ENCODE measurements at places on chromosomes 3 and 15.

DNA sequence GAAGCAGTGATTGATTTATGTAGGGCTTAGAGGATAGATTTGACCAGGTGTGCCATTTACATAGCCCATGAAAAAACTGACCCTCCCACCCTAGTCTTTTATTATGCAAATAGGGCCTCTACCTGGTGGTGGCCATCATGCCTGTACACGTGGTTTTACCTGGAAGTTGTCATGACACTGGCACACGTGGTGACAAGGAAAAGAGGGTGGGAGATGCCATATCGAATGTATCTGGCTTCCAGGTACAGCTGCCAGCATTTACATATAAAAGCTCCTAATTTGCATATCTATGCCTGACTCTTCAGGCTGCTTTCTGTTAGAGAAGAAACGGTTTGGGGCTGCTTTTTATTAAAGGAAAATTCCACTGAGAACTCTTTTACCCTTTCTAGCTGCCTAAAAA lies 35.0 kb upstream of the DNAJC13 start:
- no peak for DNase-seq

GRCh38 chr3:127772827-127773751 lies 49.2 kb downstream of the MGLL start:
- no peak for DNase-seq

GRCh38 chr3:136885357-136886213 lies 23.6 kb downstream of the NCK1 start:
- no peak for DNase-seq

DNA sequence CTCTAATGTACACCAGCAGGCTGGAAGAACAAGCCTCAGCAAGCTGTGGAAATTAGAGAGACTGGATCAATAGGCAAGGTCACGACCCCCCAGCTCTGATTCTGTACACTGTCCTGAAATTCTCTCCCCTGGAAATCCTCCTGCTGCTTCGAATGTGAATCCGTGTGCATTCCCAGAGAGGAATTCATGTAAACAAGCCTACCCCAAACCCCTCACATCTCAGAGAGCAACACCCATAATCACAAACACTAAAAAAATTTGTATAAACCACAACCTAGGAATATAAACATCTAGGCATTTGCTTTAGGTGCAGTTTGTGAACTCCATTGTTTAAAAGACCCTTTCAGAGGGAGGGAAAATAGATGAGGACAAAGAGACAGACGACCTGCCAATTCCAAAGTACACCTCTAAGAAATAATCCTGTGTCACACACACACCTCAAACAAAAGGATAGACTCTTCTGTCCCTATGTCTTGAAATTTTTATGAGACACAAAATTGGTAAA lies 325.2 kb downstream of the WDR72 start:
- DNase-seq, result no peak

- no peak for DNase-seq
Observed at GRCh38 chr3:115785782-115786181, 162.5 kb downstream of the GAP43 start.

GRCh38 chr3:149077628-149078027 lies 8.7 kb downstream of the HLTF start:
- DNase-seq, result no peak

DNA sequence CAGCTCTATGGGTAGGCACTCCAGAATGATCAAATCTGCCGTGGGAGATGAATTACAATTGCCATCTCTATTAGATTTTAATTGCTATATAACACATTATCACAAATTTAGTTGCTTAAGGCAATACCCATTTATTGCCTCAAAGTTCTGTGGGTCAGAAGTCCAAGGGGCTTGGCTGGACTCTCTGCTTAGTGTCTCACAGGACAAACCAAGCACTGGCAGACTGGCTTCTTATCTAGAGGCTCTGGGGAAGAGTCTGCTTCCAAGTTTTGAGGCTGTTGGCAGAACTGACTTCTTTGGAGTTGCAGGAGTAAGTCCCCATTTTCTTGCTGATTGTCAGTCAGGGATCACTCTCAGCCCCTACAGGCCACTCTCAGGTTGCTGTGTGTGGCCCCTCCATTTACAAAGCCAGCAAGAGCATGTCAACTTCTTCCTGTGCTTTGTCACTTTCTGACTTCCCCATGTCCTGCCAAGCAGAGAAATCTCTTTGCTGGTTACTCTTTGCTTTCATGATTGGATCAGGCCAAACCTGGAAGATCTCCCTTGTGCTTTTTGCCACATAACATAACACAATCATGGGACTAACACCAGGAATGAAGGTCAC lies 93.5 kb upstream of the PRICKLE2 start:
- no peak for DNase-seq

- DNase-seq, result no peak
Observed at GRCh38 chr3:105700575-105700974, 168.2 kb downstream of the CBLB start.

DNA sequence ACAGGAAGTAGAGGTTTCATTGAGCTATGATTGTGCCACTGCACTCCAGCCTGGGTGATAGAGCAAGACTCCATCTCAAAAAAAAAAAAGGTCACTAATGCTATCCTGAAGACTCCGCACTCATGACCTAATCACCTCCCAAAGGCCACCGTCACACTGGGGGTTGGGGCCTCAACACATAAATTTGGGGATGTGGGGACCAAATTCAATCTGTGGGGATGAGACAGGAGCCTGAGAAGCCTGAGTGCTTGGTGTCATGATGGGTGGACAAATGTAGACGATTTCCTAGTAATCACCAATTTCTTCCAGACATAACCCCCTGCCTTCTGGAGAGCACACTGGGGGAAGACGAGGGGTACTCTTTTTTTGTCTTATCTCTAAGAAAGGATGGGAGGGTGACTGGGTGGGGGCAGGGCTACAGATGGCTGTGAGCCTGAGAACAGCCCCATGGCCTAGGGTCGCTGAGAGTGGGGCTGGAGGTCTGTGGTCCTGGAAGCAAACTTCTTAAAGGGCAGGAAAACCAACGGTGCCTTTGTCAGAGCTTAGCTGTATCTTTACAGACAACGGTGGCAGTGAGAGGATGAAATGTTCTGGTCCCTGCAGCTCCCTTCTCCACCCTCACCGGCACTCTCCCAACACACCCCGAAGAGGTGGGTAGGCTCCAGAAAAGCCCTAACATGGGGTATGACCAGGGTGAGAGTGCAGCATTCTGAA lies 16.6 kb upstream of the KLF13 start:
- no peak for DNase-seq

DNA sequence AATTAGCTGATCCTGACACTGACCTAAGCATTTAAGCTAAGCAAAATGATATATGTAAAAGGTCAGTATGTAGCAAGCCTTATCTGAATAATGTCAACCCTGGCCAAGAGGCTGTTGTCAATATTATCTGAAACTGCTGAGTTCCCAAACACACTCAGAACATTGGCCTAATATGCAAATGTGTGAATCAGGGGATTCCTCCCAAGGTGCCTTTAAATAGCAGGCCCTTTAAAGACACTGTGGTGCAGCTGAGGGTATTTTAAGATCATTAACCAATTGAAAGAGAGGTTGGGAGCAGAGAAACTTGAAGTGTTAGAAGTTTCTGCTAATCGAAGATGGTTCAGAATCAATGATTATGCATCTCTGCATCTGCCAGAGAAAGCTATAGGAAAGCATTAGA lies 207.0 kb downstream of the NTRK3 start:
- no peak for DNase-seq

DNA sequence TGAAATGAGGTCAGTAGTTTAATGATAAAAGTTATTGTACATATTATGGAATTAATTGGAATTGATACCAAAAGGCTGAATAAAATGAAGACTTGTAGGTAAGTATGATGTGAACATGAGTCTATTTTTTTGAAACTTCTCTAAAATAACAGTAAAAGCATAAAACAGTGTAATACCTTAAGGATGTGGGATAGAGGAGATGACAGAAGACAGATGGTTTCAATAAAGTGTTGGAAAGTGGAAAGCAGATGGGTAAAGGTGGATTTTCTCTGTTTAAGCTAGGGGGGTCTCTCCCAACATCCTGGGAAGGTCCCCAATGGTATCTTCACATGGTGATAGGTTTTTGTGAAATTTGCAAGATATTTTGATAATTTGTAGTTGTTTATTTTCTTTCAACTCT lies 41.6 kb downstream of the GMPS start:
- no peak for DNase-seq

- no peak for DNase-seq
Observed at GRCh38 chr15:71743861-71744382, 66.4 kb upstream of the NR2E3 start.

DNA sequence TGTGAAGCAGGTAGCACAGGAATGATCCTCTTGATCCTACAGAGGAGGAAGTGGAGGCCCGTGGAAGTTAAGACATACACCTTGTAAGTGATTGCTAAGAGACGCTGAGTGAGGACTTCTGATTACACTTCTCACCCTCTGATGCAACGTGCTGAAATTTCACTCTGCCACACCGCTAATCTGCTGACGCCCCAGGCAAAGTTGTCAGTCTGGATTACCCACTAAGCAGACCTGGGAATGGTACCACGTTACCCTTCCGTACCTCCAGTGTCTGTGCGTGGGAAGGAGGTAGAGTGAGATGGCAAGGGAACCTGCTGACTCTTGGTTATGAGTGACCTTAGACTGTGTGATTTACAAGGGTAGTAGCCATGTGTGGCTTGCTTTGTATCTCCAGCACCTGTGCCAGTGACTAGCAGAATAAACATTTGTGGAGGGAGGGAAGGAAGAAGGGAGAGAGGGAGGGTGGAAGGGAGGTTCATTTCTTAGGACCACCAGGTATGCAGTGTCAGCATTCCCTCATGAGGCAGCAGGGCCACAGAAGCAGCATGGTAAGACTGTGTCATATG lies 115.0 kb downstream of the ALDH1A2 start:
- DNase-seq, result no peak

GRCh38 chr3:13821126-13821525 lies 58.7 kb downstream of the WNT7A start:
- no peak for DNase-seq

GRCh38 chr3:105755121-105755886 lies 113.5 kb downstream of the CBLB start:
- no peak for DNase-seq

DNA sequence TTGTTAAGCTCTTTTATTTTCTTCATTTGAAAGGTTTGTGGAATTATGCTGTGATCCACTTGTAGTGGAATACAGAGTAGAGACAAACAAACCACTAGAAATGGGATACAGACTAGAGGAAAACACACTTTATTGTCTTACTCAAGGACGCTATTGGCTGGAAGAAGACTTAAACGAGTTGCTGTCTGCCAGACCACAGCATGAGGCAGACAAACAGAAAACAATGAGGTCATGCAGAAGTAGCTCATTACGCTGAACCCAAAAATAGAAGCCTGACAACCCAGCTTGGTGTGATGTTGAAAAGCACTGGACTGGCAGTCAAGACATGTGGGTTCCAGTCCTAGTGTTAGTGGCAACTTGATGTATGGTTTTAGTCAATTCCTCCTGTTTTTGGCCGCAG lies 62.4 kb upstream of the P3H2 start:
- peak; percentile 72 for DNase-seq

GRCh38 chr15:60809375-60809774 lies 330.4 kb upstream of the ICE2 start:
- no peak for DNase-seq

- peak; percentile 26 for DNase-seq
Observed at GRCh38 chr15:32730677-32731654, 13.2 kb downstream of the GREM1 start.

GRCh38 chr3:183254487-183255347 lies 1.7 kb downstream of the B3GNT5 start:
- no peak for DNase-seq

- DNase-seq, result no peak
Observed at GRCh38 chr3:102449341-102449740, 14.5 kb downstream of the ZPLD1 start.

DNA sequence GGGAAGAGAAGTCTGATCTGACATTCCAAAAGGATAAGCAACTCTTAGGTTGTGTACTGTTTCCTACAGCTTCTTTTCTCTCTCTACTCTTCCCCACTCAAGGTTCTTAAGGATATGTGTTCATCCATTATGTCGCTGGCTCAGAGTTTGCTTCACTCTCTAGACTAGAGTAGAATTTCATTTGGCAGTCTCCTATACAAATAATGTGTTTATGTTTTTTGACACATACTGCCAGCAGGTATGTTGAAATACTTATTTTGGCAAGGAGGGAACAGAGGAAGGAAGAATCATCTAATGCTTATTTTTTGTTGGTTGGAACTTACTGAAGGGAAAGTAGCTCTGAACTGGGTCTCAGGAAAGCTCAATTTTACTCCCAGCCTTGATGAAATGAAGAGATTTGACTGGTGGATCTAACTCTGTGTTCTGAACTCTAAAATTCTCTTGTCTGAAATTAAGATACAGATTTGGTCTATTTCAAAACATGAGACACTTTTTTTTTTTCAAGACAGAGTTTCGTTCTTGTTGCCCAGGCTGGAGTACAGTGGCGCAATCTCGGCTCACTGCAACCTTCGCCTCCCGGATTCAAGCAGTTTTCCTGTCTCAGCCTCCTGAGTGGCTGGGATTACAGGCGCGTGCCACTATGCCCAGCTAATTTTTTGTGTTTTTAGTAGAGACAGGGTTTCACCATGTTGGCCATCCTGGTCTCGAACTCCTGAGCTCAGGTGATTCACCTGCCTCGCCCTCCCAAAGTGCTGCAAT lies 7.6 kb upstream of the EMC3 start:
- DNase-seq, result no peak

DNA sequence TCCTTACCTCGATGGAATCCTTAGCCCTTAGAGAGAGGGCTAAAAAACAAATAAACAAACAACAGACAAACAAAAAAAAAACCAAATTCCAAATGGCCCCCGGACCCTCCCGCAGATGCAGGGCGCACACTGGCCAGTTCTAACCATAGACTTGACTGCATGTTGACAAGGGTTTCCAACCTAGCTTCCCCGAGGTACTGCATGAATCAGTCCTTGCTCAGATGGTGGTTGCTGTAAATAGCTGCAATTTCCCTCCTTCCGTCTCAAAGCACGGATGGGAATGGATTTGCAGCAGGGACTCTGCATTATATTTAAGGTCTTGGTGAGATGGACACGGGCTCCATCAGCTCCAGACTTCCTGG lies 162.8 kb downstream of the CD47 start:
- no peak for DNase-seq

DNA sequence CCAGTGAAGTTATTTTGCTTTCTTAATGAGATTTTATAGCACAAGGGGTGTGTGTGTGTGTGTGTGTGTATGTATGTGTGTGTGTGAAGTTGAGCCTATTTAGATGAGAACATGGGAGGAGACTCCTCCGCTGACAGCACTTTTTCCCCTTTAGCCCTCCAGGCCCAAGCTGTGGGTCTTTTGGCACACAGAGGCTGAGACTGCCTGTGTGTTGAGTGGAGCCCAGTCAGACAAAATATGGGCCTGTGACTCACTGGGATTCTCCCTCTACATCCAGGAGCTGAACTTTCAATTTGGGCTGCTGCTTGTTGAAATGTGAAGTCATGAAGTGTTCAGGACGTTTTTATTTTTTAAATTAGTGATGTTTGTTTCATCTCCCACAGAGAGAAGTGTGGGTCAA lies 108.0 kb downstream of the MFSD1 start:
- no peak for DNase-seq

- no peak for DNase-seq
Observed at GRCh38 chr3:197880491-197881269, 69.3 kb upstream of the RPL35A start.
